ENCODE measurements at places on chromosomes 2 and 18.

DNA sequence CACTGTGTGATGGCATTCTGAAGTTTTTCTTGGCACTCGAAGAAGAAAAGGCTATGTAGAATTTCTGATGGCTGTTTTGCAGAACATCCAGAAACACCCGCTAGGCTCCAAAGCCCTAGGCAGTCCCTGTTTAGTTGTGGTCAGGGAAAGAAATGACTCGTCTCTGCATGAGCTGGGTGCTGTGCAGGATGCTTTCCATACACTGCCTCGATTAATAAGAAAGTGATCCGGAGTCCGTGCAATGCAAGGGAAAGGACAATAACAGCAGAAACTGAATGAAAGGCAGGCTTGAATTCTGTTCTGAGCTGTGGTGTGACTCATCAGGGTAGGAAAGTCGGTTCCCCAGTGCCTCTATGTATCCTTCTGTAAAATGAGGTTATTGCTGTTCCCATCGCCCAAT, 18.7 kb downstream of the MAPRE3 start:
- no peak for DNase-seq

DNA sequence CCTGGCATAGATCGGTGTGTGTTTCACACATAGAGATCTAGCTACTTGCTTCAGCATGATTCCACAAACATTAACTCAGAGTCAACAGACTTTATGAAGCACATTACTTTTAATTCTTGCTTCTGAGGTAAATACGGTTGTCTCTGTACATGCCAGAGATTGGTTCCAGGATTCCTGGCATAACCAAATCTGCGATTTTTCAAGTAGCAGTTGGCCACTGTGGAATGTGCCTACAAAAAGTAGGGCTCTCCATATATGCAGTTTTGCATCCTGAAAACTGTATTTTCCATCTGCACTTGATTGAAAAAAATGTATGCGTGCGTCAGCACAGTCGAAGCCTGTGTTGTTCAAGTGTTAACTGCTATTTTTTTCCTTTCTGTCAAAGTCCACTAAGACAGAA, 85.0 kb downstream of the ZAP70 start:
- DNase-seq, result no peak

DNA sequence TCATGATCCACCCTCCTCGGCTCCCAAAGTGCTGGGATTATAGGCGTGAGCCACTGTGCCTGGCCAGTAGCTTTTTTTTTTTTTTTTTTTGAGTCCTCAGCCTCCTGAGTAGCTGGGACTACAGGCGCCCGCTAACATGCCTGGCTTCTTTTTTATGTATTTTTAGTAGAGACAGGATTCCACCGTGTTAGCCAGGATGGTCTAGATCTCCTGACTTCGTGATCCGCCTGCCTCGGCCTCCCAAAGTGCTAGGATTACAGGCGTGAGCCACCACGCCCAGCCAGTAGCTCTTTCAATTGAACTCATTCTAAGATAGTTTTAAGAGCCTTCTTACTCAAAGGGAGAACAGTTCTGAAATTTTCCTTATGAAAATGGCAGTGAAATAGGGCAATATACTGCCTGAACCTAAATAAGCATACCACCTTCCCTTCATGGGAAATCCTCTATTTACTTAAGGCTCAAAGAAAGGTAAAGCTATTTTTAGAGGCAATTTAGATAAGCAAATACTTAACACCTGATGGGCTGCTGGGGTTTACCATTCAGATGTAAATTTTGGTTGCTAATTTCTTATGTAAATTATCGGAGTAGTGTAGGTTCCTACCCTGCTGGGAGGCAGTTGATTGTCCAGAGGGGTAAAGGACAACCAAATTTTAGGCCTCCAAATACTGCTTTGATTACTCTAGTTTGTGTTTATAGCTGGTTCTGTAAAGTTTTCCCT, 144.7 kb downstream of the GREB1L start:
- no peak for DNase-seq

- DNase-seq, result no peak
These were observed 904 bp upstream of the SFXN5 start for GRCh38 chr2:73072416-73072815.

GRCh38 chr18:6625481-6625880, 104.0 kb upstream of the ARHGAP28 start:
- no peak for DNase-seq

DNA sequence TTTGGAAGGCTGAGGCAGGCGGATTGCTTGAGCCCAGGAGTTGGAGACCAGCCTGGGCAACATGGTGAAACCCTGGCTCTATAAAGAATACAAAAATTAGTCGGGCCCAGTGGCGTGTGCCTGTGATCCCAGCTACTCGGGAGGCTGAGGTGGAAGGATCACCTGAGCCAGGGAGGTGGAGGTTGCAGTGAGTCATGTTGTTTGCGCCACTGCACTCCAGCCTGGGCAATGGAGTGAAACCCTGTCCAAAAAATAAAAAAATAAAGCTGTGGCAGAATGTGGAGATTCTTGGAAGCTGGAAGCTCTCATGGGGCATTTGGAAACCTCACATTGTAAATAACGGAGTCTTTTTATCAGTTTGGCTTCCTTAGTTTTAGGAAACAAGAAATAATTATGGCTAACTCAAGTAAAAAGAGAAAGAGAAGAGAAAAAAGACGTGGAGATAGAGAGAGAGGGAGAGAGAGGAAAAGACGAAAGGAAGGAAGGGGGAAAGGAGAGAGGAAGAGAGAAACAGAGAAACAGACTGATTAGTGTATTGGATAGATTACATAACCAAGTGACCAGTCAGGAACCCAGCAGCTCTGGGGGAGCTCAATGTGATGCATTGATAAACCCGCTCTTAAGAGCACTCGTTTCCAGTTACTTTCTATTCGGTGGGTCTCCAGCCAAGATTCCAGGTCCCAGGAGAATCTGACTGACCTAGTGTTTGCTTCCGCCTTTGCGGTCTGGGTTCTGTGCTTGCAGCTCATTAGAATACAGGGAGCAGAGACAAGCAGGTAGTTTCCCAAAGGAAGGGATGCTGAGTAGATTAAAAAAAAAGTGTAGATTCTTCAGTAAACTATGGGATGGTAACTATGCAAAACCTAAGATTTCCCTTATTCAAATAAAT, 1.1 kb upstream of the SPAST start:
- peak; percentile 6 for DNase-seq

- DNase-seq, result no peak
These were observed 84.5 kb downstream of the ADD2 start for GRCh38 chr2:70683455-70683854.

DNA sequence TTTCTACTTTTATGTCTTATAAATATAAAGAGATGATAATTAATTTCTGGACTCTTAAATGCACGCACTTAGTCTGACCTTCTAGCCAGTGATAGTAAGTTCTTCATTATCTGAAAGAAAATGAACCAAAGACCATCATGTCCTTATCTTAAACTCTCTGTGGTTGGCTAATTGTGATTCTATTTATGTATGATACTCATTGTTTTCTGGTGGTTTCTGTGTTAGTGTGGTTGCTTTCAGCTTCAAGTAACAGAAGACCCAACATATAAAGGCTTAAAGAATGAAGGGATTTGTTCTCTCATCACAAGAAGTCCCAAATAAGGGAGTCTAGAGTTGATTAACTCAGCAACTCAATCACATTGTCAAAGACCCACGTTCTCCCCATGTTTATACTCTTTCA, 225.2 kb upstream of the TANK start:
- no peak for DNase-seq

DNA sequence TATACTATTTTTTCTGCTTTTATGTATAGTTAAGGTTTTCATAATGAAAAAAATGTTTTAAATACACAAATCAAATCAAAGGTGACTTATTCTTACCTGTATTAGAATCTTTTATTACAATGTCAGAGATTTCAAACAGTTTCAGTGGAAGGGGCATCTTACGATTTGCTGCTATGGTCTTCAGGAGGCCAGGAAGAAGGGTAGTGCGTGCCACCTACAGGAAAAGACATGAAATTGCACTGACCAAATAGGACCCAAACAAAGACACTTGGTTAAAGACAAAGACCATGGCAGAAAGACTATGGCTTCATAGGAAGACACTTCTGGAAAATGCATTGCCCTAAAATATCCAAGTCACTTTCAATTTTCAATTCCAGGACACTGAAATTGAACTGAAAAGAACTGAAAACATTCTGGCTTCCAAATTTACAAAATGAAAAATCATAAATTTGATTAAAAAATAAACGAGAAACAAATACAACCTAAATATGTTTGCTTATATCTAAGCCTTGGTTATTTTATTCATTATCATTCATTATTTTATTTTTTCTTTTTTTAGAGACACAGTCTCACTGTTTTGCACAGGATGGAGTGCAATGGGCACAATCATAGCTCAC, 42.1 kb downstream of the FARSB start:
- no peak for DNase-seq

DNA sequence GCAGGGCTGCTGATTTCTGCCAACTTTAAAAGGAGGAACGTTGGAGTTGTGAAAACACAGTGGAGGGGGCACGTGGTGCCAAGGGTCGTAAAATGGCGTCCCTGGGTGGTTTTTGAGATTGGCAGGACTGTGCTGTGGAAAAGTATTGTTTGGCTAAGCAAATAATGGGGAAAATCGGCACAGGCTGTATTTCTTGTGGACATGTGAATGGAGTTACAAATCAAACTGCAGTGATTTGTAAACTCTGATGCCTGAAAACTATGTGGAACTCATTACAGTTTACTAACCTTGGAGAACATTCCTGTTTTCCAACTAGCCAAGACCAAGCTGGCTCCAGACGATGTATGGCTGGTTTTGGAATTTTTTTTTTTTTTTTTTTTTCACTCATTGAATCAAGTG, 68.7 kb downstream of the KCTD1 start:
- DNase-seq, result no peak

DNA sequence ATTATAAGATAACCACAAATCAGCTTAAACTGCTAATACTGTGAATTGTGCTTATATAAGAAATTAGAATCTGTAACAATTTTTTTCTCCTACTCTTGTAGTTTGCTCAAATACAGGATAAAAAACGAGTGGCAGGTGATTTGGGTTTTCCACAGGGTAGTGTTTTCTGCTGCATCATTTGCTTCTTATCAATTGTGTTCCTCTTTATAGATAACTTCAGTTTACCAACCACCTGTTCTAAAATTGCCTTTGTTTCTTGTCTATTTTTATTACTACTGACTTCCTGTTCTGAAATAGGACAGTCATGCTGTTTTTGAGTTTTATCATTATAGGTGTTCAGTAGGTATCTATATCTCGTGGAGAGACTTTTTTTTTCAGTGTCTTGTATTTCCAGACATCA, 56.9 kb downstream of the MFSD6 start:
- DNase-seq, result no peak

DNA sequence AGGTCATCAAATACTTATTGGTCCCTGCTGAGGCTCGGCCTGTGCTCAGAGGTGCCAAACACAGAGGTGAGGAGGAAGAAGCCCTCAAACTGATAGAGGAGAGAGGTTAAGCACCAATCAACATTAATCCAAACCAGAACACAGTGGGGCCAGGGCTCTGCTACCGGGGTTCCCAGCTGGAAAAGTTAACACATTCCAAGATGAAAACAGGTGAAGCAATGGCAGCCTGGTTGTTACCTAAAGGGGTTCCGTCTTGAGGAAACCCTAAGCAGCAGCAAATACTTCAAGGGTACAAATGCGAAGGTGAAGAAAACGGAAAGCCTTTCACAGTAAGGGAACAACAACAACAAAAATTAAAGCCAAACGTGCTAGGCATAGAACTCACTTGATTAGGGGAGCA, 5.4 kb downstream of the TGFA start:
- no peak for DNase-seq

- DNase-seq, result no peak
These were observed 318 bp upstream of the CDC42EP3 start for GRCh38 chr2:37671816-37672103.

GRCh38 chr2:223042704-223043118, 9.3 kb upstream of the KCNE4 start:
- DNase-seq, result no peak

GRCh38 chr2:142234741-142235140, 103.9 kb upstream of the LRP1B start:
- no peak for DNase-seq

DNA sequence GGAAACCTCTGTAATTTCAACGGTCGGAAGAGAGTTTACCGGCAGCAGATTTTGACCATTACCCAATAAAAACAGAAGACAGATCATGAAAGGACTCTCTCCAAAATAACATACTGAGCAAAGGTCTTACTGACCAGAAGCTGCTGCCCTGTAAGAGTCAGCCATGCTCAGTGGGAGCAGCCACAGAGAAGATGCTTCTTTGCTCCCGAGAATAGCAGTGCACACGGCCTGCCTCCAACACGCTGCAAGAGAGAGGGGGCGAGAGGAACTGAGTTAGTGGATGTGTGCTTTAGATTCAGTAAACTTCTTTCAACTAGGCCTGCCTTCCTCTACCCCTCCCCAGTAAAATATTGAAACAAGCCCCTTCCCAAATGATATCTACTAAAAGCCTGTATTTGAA, 103.7 kb downstream of the NCK2 start:
- DNase-seq, result no peak

- DNase-seq, result no peak
These were observed 96.0 kb upstream of the MYCN start for GRCh38 chr2:15844211-15844801.

- peak; percentile 21 for DNase-seq
These were observed 3.0 kb upstream of the IL1RN start for GRCh38 chr2:113124181-113124961.

GRCh38 chr2:230886671-230887071, 21.9 kb downstream of the ITM2C start:
- no peak for DNase-seq

DNA sequence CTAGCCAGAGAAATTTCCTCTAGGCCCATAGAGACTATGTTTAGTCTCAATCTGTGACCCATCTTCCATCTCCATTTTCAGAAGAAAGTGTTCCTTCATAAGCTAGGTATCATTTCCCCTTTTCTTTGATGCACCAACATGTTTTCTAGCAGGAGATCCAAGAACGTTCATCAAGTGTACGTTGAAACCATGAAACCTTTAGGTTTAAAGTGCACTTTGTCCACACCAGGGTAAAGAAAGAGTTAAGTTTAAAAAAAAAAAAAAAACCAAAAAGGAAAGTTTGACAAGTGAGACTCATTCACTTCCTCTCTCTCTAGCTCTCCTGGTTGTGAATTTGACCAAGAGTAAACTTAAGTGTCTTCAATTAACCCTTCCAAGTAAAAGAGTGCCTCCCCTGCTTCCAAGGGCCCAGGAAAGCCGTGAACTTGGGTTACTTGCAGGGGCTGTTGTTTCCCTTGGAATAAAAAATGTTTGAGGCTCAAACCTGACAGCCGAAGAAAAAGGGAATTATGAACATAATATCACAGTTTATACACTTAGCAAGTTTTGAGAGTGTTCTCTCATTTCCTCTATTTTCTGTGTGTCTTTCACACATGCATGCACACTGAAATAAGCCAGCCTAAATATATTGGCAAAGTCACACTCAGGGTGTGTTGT, 56.7 kb downstream of the LBH start:
- DNase-seq, result no peak

GRCh38 chr2:26585966-26586365, 55.2 kb downstream of the CIB4 start:
- no peak for DNase-seq

GRCh38 chr18:56637711-56638231, 621 bp downstream of the TXNL1 start:
- no peak for DNase-seq

GRCh38 chr2:24040511-24040910, 6.7 kb downstream of the WDCP start:
- no peak for DNase-seq
